ENCODE measurements at places on chromosomes 6 and 20.

GRCh38 chr20:64139199-64140060 lies 24.8 kb upstream of the MYT1 start:
- no peak for DNase-seq

- no peak for DNase-seq
Observed at GRCh38 chr6:137033828-137034227, 10.9 kb downstream of the IL20RA start.

GRCh38 chr6:127263481-127263880 lies 3.2 kb upstream of the RNF146 start:
- DNase-seq = no peak

- DNase-seq = no peak
Observed at GRCh38 chr6:27514906-27515495, 42.1 kb upstream of the ZNF184 start.

GRCh38 chr6:52595000-52595795 lies 18.3 kb upstream of the TRAM2 start:
- no peak for DNase-seq

DNA sequence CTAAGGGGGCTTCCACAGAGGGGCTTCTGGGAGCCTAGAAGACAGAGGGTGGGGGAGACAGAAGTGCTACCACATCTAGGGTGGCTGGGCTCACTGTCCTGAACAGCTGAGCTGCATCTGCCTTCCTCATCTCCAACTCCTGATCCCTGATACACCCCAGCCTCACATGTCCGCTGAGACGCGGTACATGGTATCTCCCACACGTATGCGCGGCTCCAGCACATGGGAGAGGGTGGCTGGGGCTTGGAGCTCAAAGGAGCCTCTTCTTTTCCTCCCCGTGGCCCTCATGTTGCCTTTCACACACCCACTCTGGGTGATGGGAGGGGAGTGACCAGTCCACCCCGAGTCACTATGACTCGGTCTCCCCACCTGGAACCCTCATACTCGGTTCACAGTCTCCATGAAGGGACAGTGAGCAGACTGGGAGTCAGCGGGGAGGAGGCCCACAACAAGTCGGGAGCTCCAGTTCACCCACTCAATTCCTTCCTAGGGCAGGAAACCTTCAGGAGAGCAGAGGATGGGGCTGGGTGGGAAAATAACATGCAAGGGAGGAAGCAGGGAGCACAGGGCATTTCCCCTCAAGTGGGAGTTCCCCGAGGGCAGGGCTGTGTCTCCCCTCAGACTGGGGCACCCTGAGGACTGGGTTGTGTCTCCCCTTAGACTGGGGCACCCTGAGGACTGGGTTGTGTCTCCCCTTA lies 61.7 kb downstream of the MRPL14 start:
- DNase-seq = no peak

- no peak for DNase-seq
Observed at GRCh38 chr6:132742495-132742894, 15.2 kb downstream of the VNN2 start.

DNA sequence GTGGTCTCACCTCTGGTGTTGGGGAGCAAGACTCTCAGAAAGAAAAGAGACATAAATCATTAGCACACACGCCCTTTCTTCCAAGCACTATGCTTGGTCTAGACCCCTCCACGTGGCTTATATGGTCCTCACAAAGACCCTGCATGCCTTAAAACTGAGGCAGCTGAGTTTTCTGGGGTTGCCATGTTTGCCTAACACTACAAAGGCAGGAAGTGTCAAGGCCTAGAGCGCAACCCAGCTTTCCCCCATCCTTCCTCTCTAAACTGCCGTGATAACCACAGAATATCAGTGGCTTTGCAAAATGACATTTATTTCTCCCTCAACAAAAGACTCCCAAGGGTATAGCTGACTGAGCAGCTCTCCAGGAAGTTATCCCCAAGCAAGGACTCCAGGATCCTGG lies 146.5 kb upstream of the TOP1 start:
- DNase-seq = no peak

GRCh38 chr6:157760589-157761330 lies 62.3 kb upstream of the SNX9 start:
- no peak for DNase-seq

- no peak for DNase-seq
Observed at GRCh38 chr6:72894091-72894490, 272.2 kb downstream of the KCNQ5 start.

GRCh38 chr20:40902661-40903060 lies 126.0 kb upstream of the TOP1 start:
- DNase-seq = no peak

- no peak for DNase-seq
Observed at GRCh38 chr6:65943051-65943450, 236.0 kb upstream of the EYS start.

DNA sequence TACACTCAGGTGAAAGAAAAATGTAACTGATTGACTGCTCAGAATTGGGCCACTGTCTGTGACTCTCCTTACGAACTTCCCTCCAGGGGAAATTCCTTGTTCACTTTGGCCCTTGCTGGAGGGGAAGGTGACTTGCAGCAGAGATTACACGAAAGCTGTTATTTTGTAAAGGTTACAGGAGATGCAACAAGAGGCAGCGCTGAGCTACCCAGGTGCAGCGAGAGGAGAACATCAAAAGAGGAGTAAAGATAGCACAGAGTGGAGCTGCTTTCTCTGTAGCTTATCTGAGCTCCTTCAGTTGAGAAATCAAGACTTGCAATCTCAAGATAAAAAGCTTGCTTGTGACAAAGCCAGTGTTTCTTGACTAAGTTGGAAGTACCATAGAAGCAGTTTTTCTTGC lies 144.6 kb downstream of the ARHGAP18 start:
- no peak for DNase-seq

- DNase-seq = no peak
Observed at GRCh38 chr6:56927538-56928453, 27.1 kb upstream of the BEND6 start.

GRCh38 chr20:48794816-48795457 lies 32.9 kb downstream of the PREX1 start:
- no peak for DNase-seq

DNA sequence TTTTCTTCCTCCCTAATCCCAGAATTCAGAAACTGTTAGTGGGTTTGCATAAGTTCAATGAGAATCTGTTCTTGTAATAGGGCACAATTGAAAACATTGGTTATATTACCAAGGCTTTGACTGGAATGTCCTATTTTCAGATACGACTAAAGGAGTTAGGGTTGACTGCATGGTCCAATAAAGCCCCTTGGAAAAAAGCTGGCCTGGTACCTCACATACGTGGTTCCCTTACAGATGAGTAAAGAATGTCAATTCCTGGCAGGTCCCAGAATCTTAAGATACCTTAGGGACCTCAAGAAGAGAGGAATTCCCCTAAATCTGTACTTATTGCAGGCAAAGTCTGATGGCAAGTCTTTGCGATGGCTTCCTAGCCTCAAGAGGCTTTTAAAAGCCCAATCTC lies 4.6 kb downstream of the PPDPF start:
- no peak for DNase-seq

GRCh38 chr6:108616544-108616943 lies 55.8 kb downstream of the FOXO3 start:
- no peak for DNase-seq

DNA sequence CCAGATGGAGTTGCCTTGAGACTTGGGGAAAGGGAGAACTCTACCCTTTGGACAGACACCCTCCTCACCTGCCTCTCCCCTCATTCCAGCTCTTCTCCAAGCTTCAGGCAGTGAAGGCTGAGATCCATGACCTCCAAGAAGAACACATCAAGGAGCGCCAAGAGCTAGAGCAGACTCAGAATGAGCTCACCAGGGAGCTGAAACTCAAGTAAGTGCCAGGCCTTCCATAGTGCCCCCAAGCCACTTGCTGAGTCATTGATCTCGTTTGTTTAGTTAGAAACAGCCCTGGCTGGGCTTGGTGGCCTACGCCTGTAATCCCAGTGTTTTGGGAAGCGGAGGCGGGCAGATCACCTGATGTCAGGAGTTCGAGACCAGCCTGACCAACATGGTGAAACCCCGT lies 39.2 kb downstream of the KIF3B start:
- DNase-seq = no peak

DNA sequence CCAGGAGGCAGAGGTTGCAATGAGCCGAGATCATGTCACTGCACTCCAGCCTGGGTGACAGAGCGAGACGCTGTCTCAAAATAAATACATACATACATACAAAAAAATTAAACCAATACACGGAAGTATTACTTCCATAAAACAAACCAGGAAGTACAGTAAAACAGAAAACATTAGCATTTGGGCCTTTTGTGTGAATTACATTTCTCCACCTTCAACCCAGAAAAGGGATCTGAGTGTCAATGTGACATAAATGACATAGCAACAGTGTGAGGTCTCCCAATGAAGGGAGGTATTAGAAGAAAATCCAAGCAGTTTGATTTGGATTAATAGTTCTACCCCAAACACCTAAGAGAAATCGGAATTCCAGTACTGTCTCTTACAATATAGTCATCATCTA lies 10.1 kb downstream of the CSNK2A1 start:
- no peak for DNase-seq

- no peak for DNase-seq
Observed at GRCh38 chr20:40476461-40476860, 212.6 kb downstream of the MAFB start.

DNA sequence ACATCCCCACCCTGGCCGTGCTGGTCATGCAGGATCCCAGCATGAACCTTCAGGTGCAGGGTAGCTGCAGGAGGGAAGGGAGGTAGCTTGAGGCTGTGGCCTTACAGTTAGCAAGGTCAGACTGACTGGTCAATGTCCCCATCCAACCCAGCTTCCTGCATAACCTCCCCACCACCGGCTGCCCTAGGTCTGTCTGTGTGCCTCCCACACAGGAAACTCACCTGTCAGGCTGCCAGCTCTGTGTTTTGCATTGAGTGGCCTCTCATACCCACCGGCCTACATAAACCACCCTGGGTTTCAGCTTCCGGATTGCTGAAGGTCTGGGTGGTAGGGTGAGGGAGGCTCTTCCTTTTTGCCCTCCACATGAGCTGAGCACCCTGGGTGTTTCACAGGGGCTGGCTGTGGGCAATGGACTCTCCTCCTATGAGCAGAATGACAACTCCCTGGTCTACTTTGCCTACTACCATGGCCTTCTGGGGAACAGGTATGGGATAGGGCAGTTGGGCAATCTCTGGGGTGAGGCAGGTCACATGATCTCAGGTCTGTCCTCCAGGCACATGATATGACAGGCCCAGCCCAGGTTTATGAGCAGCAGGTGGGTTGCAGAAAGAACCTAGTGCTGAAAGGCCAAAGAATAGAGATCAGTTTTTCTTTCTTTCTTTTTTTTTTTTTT lies 1.8 kb downstream of the CTSA start:
- no peak for DNase-seq

GRCh38 chr6:152634773-152635172 lies 2.4 kb downstream of the SYNE1 start:
- DNase-seq = no peak
